ENCODE measurements at places on chromosomes 1 and 21.
A peak's percentile ranks its signal among the peaks of the same experiment; 100 is the strongest.

DNA sequence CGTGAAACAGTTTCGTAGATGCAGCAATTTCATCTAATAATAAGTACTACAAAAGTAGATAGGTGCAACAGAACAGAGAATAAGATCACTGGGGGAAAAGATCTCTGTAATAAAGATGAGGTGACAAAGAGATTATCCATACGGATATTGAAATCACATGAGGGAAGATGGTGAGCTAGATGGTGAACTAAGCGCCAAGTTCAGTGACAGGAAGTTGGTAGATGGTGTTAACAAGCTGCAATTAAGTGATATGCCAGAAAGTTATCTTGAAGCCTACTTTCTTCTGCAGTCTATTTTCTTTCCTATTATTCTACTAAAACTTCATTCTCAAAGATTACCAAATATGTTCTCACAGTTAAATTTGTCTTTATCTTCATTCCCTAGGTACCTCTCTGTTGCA is 7.1 kb downstream of the LRIF1 start:
- DNase-seq = no peak

GRCh38 chr1:45499415-45499769 is 481 bp downstream of the CCDC163 start:
- no peak for DNase-seq

GRCh38 chr1:183012301-183012994 is 10.8 kb upstream of the LAMC1 start:
- DNase-seq = no peak

GRCh38 chr21:33541105-33541711 is 709 bp downstream of the GART start:
- no peak for DNase-seq

DNA sequence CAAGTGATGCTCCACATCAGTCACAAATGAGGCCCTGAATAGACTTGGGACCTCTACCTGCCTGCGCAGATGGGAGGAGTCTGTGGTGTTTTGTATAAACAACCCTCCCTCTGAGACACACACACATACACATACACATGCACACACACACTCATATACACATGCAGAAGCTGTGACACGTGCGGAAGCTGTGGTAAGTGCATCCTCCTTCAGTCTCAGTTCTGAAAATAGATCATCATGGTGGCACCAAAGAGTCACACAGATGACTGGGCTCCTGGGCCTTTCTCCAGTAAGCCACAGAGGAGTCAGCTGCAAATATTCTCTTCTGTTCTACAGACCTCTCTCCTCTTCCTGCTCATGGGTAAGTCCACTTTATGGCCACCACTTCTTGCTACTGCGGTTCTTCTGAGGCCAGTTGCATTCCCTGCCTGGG is at the start of gene LY9:
Gene LY9, plus strand, starts transcription at position 224 of the 433 bp plus-strand sequence. Its CDS starts 14 bp downstream, at position 238.
- DNase-seq = no peak

- DNase-seq = peak; percentile 12
These were observed 97.9 kb upstream of the RGS1 start for GRCh38 chr1:192477630-192478029.

GRCh38 chr21:16579538-16579937 is 849.8 kb downstream of the USP25 start:
- DNase-seq = no peak

- DNase-seq = no peak
These were observed 5.0 kb downstream of the ZNF691 start for GRCh38 chr1:42851420-42851819.

GRCh38 chr1:84467298-84467697 is 11.8 kb upstream of the RPF1 start:
- no peak for DNase-seq

DNA sequence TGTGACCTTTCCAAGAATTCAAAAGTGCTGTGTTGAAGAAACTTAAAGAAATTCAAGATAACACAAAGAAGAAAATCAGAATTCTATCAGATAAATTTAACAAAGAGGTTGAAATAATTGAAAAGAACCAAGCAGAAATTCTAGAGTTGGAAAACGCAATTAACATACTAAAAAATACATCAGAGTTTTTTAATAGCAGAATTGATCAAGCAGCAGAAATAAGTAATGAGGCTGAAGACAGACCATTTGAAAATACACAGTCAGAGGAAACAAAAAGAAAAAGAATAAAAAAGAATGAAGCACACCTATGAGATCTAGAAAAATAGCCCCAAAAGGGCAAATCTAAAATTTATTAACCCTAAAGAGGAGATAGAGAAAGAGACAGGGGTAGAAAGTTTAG is 218.1 kb upstream of the KAZN start:
- no peak for DNase-seq

GRCh38 chr1:163203561-163203960 is 845 bp upstream of the RGS5 start:
- no peak for DNase-seq

GRCh38 chr1:241813768-241814320 is 34.2 kb upstream of the EXO1 start:
- DNase-seq = no peak

DNA sequence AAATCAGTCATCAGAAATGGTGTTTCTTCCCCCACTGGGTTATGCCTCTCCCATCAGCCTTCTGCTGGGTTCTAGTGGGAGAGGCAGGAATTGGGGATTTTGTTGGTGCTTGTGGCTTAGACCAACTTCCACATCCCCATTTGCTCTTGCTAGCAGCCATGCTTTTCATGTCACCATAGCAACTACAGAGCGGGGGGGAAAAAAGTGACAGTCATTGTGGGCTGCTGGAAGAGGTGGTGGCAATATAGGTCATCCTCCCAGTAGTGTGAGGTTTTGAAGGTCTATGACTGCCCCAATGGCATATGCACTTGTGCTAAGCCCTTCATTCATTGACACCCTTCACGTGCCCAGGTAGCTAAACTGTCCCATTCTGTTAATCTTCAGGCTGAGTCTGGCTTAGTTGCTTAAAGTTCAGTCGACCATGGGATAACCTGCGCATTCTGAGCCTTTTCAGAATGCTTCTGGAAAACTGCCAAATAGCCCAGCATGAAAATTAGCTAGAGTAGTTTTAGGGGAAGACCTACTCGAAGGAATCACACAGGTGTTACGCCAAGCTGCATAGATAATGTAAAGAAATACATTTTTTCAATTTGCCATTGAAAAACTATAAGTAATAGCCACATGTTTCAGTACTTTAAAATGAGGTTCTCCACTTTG is 53.7 kb upstream of the ZNF326 start:
- DNase-seq = no peak

DNA sequence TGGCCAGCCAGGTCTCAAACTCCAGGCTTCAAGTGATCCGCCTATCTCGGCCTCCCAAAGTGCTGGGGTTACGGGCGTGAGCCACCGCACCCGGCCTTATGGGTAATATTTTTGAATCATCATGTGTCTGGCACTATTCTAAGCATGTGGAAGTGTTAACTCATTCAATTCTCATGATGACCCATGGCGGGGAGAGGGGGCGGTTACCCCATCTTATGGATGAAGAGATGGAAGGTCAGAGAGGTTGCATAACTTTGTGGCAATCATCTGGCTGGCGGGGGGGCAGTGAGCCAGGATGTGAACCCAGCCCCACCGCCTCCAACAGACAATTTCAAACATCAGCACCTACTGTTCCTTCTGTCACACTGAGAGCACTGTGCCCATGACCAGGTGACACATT is 11.5 kb upstream of the TAS1R2 start:
- DNase-seq = no peak

DNA sequence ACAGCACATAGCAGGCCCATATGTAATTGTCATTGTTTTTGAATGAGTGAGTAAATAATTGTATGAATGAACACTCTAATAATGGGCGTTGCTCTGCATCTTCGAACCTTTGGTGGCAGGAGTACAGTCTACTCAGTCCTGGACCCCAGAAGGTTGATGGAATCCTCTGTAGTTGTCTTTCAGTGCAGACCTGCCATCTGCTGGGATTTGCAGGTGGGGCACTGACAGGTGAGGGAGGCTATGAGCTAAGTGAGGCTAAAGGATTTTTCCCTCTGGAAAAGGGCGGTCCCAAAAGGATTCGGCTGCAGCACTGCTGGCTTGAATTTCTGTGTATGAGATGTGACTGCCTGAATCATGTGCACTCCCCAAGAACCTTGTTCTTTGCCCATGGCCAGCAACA is 53.4 kb downstream of the PLXNA2 start:
- no peak for DNase-seq

GRCh38 chr1:41773144-41773591 is 145.6 kb downstream of the HIVEP3 start:
- DNase-seq = no peak

DNA sequence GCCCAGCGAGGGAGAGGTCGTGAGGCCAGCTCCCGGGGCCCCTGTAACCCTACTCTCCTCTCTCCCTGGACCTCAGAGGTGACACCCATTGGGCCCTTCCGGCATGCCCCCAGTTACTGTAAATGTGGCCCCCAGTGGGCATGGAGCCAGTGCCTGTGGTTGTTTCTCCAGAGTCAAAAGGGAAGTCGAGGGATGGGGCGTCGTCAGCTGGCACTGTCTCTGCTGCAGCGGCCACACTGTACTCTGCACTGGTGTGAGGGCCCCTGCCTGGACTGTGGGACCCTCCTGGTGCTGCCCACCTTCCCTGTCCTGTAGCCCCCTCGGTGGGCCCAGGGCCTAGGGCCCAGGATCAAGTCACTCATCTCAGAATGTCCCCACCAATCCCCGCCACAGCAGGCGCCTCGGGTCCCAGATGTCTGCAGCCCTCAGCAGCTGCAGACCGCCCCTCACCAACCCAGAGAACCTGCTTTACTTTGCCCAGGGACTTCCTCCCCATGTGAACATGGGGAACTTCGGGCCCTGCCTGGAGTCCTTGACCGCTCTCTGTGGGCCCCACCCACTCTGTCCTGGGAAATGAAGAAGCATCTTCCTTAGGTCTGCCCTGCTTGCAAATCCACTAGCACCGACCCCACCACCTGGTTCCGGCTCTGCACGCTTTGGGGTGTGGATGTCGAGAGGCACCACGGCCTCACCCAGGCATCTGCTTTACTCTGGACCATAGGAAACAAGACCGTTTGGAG is 23.7 kb upstream of the TNFRSF1B start:
- DNase-seq = no peak

GRCh38 chr1:201714542-201715329 is 114.2 kb upstream of the IPO9 start:
- DNase-seq = no peak

DNA sequence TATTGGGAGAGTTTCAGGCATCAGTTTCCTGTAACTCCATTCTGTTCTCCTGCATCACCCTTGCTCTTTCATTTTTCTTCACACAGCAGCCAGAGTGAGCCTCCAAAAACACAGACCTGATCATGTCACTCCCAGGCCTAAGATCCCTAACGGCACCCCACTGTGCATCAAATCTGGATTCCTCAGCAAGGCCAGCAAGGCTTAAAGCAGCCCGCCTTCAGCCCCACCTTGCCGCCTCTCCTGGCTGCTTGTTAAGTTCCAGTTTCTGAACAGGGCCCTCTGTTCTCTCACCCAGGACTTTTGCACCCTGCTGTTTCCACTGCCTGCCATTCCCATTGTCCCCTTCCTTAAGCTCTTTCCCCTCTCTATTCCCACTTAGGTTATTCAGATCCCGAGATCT is 29.3 kb downstream of the C1orf116 start:
- no peak for DNase-seq

- no peak for DNase-seq
These were observed at the start of gene FHL3 for GRCh38 chr1:38005195-38006007. FHL3 (minus strand) TSS chr1:38005514; CDS start chr1:37999412, 6,102 bp downstream.

DNA sequence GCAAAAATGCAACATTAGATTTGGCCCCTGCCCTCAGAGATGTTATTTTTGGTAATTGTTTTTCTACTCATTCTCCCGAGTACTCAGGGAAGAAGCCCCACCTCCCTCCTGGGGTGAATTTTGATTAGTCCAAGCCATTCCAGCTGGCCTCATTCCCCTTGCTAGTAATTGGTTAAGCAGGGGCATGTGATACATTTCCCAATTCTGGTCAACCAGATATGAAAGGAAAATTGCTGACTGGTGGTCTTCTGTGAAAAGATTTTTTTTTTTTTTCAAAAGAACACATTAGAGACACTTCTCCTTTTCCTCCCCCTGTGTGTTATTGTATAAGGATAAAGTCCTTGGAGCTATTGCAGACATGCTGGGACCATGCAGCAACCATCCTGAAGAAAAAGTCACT is 71.1 kb upstream of the AKT3 start:
- no peak for DNase-seq

DNA sequence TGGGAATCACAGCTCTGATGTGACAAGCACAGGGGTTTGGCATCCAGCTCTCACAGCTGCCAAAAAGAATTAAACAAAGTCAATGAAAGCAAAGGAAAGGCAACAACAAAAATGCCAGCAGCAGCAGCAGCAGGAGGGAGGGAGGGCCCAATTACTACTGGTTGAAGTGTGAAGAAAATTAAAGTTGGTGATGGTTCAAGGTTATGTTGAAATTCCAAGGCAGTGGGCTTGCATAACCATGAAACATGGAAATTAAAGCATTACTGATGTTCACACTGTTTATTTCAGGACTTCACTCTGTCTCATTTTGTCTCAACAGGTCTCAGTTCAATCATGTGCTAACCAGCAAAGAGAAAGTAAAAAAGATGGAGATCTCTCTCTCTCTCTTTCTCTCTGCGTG is 220.3 kb upstream of the LYPLAL1 start:
- DNase-seq = no peak

DNA sequence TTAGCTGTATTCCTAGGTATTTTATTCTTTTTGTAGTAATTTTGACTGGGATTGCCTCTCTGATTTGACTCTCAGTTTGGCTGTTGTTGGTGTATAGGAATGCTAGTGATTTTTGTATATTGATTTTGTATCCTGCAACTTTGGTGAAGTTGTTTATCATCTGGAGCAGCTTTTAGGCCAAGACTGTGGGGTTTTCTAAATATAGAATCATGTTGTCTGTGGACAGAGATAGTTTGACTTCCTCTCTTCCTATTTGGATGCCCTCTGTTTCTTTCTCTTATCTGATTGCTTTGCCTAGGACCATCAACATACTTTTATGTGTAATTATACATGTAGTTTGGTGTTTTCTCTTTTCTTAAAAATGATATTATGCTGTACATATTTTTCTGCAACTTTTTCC is 27.2 kb downstream of the CD46 start:
- no peak for DNase-seq

GRCh38 chr1:165851034-165851658 is 23.7 kb downstream of the UCK2 start:
- no peak for DNase-seq

DNA sequence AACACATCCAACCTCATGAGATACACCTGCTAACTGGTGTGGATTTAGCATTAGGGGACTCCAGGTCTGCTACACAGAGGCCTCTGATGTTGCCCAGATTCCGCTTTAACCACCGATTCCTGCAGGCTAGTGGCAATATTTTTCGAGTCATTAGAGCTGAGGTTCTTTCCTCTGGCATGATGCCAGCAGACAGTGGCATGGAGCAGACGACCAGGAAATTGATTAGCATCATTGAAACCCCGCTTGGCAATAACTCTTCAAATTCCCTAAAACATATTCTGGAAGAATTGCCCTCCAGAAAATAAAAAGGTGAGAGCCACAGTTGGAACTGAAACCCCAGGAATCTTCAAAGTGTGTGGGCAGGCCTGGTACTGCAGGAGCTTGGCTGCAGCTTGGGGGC is 28.4 kb upstream of the ETV3 start:
- DNase-seq = no peak

GRCh38 chr1:181658581-181658980 is 175.3 kb downstream of the CACNA1E start:
- DNase-seq = no peak

Measured in NCI-H1694 treated with DMSO at 0.1 percent for 48 hours (cell line).